ENCODE measurements at places on chromosomes 5 and 9.
A peak's percentile ranks its signal among the peaks of the same experiment; 100 is the strongest.

DNA sequence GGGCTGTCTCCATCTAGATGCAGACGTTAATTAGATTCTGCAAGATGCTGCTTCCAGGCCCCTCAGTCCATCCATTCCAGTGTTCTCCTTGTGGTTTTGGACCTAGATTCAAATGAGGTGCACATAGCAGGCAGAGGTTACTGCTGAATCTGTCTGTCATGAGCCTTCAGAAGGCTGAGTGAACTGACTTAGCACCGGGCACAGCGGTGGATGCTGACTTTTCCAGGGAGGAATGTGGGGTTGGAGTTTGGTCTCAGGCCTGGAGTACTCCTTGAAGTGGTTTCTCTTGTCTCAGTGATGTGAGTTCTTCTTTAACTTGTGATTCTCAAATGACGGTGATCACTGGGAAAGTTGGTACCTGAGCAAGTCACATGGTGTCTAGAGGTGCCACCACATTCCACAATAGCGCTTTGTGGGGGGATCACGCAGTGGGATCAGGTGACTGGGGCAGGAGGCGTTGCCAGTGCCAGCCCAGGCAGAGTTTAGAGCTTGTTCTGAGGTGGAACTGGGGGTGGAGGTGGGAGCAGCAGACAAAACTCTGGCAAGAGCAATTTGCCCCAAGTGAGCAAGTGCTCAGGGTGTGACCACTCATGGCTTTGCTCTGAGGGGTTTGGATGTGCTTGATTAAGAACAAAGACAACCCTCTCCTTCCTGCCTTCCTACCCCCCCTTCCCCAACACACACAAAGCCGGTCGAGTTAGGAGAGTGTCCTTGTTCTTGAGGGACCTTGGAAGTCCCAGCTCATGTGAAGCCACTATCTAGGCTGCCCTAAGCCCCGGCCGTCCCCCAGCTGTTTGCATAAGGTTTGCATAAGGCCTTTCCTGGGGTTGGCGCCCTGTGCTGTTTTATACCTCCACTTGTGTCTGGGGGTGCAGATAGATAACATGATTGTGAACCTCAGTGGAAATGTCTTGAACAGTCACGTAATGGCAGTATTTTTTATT is 25.1 kb downstream of the JADE2 start:
- no peak for DNase-seq

- DNase-seq: no peak
Observed at GRCh38 chr5:138054206-138054605, 21.3 kb upstream of the FAM13B start.

DNA sequence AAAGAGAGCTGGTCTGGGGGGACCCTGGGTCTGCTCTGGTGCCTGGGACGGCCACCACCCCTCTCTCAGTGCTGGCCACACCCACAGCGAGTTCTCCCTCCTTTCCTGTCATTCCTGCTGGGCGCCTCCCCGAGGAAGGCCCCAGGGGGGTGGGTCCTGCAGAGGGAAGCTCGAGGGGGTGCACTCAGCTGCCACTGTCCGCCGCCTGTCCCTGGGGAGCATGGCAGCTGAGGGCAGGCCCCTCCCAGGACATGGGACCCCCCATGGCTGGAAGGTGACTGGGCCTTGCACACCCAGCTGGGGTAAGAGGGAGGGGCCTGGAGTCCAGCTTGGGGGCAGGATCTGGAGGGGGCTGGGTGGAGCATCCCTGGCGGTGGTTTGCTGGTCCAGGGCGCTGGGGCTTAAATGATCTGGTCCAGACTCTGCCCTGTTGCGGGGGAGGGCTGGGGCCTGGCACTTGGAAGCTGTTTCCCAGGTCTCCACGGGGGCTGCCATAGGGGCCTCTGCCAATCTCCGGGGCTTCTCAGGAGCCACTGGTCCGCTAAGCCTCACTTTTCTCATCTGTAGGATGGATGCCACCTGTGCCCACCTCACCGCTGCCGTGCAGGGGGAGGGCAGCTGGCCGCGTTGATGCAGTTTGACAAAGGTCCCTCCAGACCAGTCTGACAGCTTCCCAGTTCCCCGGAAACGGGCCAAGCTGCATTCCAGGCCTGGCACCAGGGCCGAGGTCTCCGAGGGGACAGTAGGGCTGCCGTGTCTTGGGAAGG is 6.0 kb upstream of the SLC2A6 start:
- no peak for DNase-seq

GRCh38 chr5:134524826-134525682 is at the start of gene JADE2:
Gene JADE2 (plus strand): TSS chr5:134525670. CDS start chr5:134535858, 10,188 bp downstream.
- no peak for DNase-seq

DNA sequence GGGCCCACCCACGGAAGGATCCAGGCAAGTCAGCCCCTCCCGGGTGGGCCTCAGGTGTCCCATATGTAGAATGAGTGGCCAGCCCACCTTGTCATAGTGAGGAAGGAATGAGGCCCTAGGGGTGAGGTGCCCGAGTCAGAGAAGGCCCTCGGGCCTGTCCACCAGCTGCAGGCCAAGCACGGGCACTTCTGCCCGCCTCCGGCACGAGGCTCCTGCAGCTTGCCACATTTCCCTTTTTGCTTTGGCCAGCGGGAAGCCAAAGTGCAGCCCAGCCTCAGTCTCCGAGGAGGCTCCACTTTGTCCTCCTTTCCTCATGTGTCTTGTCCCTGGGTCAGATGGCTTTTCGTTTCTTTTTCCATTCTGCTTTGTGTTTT is 72.9 kb downstream of the PSMB7 start:
- DNase-seq: no peak

DNA sequence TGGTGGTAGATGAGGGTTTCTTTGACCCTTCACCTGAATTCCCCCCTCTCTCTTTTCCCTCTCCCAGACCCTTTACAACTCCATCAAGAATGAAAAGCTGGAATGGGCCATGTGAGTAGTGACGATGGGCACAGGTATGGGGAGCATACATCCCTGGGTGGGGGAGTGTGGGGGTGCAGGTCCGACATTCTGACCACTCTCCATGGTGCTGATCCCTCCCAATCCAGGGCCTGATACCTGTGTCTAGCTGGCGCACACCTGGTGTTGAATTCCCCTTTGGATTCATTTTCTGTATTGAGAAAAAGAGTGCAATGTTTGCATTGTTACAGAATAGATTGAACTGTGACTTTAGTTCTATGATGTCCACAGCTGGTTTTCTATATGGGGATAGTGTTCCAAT is 40.0 kb downstream of the PSD2 start:
- no peak for DNase-seq

DNA sequence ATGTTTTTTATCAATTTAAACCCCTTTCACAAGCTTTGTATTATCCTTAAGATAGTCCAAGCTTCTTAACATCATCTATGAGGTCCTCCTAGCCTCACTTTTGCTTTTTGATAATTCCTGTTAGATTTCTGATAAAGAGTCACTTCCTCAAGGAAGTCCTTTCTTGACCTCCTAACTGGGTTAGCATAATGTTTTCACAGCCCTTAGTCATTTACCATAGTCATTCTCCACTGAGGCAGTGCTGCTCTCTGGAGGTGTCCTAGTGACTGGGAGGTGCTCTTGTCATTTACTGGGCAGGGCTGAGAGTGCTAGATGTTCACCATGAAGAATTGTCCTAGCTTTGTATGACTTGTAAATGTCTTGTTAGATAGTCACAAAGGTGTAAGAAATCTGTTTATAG is 26.4 kb downstream of the TNPO1 start:
- no peak for DNase-seq

- DNase-seq: no peak
Observed at GRCh38 chr5:111779260-111779921, 22.4 kb upstream of the NREP start.

DNA sequence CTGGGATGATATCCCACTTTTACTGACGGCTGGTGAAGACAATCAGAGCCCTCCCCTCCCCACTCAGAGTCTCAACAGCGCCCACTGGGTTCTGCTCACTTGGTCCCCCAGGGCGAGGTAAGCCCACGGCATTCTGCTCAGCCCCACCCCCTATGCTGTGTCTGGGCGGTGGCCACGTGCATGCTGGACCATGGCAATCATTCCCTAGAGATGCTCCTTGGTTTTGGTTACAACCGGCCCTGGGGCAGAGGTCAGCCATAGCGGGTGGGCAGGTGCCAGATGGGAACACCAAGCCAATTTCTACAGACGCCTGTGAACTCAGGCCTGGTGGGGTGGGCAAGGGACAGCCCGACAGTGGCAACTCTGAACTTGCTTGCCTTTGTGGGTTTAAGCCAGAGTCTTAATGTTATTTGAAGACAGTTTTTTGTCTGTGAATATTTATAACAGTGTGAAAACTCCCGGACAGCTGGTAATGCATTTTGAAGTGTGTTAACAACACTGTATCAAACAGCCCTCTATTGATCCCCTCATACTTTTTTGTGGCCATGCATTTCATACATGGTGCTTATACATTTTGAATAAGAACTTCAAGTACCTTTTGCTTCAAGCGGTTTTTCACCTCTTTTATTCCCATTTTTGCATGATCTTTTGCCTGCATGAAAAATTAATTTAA is 94.2 kb downstream of the CRB2 start:
- DNase-seq: no peak

- peak; percentile 81 for DNase-seq
Observed at GRCh38 chr5:149581931-149582768, 852 bp downstream of the ARHGEF37 start.

- no peak for DNase-seq
Observed at GRCh38 chr5:172082180-172082579, 75.7 kb upstream of the FBXW11 start.

DNA sequence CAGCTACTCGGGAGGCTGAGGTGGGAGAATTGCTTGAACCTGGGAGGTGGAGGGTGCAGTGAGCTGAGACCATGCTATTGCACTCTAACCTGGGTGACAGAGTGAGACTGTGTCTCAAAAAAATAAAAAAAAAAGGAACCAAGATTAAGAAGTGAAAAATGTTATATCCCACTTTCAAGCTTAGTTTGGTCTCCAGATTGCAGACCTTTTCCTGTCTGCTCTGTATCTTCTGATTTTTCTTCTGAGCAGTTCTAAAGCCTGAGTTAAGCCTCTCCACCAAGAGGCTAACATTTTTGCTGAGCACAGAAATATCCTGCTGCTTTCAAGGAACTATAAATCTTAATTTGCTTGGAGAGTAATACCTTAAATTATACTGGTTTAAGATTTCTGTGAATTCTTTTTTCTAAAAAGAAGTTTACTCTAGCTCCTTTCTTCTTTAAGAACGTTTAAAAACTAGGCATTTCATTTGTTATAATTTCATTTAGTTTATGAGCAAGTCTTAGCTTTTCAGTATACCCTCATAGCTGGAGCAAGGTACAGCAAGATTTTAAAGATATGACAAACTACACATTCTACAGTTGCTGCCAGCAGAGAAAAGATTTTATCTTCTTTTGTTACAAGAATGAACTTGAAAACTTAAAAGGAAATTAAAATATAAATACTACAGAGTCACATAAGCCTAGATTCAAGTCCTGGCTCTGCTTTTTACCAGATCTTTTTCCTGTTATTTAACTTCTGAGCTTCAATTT is 55.0 kb downstream of the GARNL3 start:
- no peak for DNase-seq

DNA sequence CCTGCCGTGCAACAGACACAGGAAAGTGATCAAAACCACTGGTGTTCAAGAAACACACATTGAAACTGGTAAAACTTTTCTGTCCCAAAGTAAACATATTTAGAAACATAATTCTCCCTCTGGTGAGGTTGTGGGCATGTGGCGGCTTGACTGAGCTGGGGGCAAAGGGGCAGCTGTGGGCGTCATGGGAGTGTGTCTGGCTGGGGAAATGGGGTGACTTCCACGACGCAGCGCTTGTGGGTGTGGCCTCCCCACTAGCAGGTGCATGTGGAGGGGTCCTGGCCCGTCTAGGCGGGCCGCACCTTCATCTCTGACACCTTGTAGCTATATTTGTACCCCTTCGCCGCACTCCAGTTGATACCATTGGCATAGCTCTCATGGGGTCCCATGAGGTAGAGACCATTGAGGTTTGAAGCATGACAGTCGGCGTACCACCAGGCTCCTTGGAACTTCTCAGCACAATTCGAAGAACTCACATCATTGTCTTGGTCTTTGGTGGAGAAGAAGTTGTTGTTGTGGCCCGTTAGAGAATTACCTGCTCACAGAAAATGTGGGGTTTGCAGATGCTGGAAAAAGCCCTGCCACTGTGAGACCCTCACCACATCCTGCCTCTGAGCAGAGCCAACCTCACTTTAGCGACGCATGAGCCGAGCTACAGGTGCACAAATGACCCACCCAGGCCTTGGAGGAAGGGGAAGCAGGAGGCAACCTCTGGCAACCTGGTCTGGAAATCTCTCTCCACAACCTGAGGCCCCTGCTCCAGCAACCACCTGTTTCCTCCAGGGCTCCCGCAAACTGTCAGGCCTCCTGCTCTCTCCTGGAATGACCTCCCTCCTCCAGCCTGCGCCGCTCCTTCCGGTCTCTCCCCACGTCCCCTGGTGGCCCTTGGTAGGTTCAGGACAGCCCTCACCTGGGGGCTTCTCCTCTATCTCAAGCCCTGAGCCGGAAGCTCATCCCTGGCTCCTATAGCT is 7.9 kb downstream of the FCN1 start:
- DNase-seq: peak; percentile 96

DNA sequence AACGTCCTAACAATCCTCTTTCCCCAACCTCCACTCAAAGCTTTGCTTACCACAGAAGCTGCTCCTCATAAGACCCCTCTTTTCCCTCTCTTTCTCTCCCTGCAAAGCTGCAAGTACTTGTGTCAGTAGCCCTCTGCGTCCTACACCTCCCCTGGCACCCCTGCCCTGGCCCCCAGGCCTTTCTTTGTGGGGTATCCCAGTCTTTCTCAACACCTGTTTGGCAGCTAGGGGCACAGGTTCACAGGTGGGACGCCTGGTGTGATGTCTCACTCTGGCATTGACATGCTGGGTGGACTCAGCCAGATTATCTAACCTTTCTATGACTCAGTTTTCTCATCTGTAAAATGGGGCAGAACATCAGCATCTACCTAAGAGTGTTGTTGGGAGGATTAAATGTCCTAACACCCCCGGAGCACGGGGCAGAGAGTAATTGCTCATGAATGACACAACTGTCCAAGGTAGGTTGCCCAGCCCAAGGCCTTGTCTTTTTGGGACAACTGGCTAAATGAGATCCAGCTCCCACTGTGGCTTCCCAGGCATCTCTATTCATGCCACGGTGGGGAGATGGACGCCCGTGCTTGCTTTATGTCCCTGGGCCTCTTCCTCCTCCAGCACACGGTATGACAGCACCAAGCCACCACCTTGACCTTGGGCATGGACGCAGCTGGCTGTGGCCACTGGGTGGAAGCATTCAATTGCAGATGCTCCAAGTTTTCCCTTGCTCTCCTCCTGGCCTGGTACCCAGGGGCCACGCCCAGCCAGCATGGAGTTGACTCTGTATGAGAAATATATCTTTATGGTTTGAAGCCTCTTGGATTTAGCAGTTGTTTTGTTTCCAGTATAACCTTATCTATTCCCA is 190.4 kb downstream of the RGS3 start:
- no peak for DNase-seq

DNA sequence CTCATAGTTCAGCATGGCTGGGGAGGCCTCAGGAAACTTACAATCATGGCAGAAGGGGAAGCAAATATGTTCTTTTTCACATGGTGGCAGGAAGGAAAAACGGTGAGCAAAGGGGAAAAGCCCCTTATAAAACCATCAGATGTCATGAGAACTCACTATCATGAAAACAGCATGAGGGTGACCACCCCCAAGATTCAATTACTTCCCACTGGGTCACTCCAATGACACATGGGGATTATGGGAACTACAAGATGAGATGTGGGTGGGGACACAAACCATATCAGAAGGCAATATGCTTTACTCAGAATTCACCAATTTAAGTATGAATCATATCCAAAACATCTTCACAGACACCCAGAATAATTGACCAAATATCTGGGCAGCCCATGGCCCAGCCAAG is 19.7 kb downstream of the MAT2B start:
- DNase-seq: no peak

- DNase-seq: peak; percentile 87
Observed at GRCh38 chr9:33106827-33107621, 30.6 kb upstream of the SMU1 start.

GRCh38 chr5:97624886-97625285 is 441.8 kb upstream of the RIOK2 start:
- DNase-seq: no peak
